ENCODE measurements at places on chromosomes 4 and X.

- DNase-seq, result no peak
Measured at GRCh38 chrX:133497356-133497755, 82.1 kb upstream of the GPC4 start.

DNA sequence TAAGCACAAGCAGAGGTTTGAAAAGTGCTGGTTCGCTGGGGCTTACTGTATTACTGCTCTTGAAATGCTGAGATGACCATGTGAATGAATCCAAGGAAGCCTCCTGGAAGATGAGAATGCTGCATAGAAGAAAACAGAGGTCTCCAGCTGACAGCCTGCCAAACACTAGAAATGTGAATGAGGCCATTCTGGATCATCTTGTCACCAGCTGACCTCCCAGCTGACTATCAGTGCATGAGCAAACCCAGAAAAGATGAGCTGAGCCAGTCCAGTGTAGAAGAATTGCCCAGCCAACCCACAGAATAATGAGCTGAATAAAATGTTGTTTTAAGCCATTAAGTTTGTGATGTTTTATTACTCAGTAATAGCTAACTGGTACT lies 49.1 kb upstream of the DYNLT3 start:
- DNase-seq, result no peak

- DNase-seq, result no peak
Measured at GRCh38 chrX:12372111-12372510, 233.8 kb downstream of the FRMPD4 start.

- no peak for DNase-seq
Measured at GRCh38 chrX:39397561-39398199, 596.4 kb downstream of the MID1IP1 start.

DNA sequence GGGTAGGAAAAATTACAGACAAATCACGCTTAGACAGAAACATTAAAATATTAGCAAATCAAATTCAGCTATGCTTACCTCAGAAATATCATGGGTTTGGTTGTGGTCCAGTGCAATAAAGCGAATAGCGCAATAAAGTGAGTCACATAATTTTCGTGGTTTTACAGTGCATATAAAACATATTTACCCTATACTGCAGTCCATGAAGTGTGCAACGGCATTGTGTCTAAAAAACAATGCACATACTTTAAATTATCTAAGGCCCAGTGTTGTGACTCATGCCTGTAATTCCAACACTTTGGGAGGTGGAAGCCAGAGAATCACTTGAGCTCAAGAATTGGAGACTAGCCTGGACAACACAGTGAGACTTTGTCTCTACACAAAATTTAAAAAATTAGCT lies 195.7 kb upstream of the IL1RAPL1 start:
- no peak for DNase-seq

- DNase-seq, result no peak
Measured at GRCh38 chrX:153533091-153533490, 15.6 kb downstream of the ATP2B3 start.

GRCh38 chr4:182653596-182653995 lies 263.6 kb downstream of the DCTD start:
- DNase-seq, result no peak

DNA sequence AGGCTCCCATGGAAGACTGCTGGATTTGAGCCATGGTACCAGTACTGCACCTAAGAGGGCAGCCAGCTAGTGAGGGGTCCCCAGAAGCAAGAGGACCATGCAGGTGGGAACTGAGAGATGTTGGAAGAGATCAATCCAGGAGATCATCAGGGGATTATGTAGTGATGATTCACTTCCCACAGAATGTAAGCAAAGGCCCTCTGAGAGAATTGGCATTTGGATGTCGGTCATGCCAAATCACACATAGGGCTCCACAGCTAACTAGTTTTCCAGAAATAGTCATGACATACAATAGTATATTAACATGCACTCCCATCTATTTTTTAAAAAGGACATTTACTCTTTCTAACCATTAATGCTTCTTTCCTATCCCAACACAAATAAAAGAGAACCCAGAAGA lies 112.5 kb downstream of the RASGEF1B start:
- DNase-seq, result no peak

GRCh38 chrX:41009850-41010846 lies 75.1 kb upstream of the USP9X start:
- peak; percentile 81 for DNase-seq

DNA sequence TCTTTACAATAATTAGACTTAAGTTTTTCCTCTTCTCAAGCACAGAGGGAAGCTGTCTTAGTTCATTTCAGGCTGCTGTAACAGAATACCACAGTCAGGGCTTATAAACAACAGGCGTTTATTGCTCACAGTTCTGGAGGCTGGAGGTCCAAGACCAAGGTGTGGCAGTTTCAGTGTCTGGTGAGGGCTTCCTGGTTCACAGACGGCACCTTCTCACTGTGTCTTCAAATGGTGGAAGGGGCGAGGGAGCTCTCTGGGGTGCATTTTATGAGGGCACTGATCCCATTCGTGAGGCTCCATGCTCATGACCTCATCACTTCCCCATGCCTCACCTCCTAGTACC lies 115.7 kb upstream of the MXRA5 start:
- no peak for DNase-seq

DNA sequence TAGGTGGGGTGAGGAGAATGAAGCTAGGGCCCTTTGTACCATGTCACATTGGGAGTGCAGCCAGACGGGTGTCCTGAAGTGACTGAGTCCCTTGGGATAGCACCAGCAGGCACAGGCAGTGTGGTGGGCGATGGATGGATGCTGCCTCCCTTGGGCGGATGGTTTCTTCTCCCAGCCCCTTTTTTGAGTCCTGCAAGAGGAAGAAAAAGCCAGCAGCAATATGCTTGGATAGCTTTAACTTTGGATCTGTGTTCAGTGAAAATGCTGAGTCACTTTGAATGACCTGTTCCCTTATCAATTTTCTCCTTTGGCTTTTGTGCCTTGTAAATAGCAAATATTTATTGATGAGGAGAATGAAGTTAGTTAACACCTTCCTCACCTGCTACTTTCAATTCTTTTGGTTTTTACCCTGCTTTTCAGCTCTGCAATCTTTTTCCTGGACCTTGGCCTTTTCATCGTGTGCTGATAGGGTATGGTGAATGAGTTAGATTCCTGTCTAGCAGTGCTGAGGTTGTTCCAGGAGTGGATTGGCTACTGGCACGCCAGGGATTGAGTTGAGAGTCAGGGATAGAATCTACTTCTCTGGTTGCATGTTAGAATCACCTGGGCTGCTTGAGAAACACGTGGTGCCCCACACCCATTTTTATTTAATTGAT lies 10.2 kb downstream of the DCUN1D4 start:
- DNase-seq, result no peak

DNA sequence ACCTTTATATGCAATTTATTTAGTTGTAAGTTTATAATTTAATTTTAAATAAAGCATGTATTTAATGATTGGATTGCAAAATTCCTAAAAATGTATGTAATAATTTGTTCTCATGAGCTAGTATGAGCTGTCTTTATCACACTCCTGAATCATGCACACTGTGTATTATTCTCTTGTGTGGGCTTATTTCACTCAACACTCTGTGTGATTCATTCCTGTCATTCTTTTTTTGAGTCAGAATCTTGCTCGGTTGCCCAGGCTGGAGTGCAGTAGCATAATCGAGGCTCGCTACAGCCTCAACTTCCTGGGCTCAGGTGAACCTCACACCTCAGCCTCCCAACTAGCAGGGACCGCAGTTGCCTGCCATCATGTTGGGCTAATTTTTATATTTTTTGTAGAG lies 123.1 kb upstream of the SLC34A2 start:
- DNase-seq, result no peak

Data from inflammatory macrophage (primary cell).